ENCODE measurements at places on chromosomes 5 and 9.

DNA sequence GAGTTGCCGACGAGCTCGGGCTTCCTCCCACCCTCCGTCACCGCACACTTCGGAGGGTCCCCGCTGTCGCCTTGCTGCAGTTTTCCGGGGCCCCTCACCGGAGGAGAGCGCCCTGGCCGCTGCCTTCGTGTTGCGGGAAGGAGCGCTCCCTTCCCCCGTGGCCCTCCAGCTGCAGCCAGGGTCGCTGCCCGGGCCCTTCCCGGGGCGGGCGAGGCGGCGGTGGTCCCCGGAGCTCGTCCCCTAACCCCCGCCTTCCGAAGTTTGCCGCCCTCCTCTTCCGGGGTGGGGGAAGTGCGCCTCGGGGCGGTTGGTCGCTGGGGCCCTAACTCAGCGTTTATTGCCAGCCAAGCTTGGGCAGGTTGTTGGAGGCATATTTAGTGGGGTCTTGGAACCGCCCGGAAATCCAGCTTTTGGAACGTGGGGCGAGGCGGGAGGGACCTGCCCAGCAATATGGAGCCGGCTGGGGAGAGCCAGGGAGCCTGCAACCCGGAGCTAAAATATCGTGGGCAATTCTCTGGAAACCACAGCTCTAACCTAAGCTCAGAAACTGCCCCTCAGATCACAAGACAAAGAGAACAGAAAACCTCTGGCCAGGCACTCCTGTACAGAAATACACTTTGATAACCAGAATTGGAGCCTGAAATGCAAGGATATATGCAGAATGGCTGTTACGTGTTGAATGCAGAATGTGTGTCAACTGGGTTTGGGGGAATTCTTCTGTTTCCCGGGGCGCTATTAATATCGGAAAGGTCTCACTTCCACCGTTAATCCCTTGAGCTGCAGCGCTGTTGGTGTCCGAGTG lies 890 bp downstream of the PIK3R1 start:
- no peak for DNase-seq

DNA sequence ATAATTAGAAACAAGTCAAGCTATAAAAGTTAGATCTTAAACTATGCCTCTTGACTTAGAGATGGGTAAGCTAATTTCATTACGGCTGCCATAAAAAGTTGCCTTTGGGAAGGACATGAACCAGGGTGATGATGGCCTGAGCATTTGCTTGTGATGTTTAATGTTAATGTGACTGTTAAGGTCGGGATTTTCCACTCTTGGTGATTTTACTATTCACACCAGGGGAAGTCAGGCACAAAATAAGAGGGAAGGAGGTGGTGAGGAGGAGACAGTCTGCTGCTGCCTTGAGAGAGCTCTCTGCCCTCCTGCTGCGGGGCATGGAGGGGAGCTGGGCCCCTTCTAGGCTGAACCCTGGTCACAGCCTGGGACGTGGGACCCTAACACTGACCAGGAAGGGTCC lies 34.4 kb downstream of the AHRR start:
- no peak for DNase-seq

- DNase-seq = no peak
These were observed 30.5 kb downstream of the TLR4 start for GRCh38 chr9:117734523-117735314.

DNA sequence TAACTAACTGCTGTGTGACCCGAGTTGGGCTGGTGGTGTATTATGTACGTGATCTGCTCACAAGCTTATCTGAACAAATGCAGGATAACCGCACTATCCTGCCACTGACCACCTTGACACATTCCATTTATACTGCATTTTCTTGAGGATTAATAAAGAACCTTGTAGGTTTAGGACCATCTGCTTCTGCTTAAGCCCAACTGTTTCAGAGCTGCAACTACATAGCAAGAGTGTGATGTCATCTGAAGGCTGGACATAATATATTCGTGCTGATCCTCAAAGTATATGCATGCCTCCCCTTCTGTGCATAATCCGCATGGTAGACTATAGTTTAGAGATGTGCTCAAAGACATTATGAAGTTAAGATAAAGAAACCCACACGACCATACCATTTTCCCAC lies 435.9 kb downstream of the BNC2 start:
- DNase-seq = no peak

DNA sequence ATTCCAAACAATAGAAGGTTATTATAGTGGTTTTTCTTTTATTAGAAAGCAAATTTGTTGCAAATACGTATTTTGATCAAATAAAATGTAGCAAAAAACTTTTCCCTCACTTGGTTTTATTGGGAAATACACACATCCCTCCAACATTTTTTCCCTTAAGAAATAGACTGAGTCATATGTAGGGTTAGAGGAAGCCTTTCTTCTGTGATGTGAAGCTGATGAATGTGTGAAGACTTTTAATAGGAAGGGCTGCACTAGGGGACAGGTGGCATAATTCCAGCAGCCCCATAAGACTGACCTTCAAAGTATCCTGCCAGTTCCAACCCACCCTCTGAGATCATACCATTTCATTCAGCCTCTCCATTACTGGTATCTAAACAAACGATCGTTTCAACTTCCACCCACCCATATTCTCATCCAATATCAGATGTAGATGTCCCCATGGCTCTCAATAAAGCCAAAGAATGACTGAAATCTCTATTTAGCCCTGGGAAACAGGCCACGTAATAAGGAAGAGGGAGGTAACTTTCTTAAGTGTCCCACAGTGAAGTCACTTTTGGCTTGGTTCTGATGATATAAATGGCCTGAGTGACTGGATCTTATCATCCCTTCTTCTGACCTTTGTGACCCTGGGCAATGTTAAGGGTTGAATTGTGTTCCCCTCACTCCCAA lies 64.7 kb upstream of the LPAR1 start:
- no peak for DNase-seq

DNA sequence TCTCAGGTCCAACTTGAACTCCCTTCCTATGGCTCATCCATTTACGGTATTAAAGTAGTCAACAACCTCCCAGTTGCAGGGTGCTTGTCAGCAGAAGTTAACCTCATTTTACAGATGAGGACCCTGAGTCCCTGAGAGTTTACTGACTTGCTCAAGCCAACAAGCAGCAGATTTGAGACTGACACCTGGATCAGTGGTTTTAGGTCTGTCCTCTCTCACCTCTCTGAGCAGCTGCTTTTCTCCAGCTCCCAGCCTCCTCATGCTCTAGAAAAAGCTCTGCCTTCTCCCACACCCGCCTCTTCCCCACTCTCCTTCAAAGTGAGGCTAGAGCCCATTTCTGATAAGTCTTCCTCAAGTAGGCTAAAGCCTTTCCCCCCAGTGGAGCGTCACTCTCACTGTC lies 56.4 kb downstream of the GABBR2 start:
- no peak for DNase-seq

- DNase-seq = no peak
These were observed 199.6 kb upstream of the RGMB start for GRCh38 chr5:98573834-98574320.

DNA sequence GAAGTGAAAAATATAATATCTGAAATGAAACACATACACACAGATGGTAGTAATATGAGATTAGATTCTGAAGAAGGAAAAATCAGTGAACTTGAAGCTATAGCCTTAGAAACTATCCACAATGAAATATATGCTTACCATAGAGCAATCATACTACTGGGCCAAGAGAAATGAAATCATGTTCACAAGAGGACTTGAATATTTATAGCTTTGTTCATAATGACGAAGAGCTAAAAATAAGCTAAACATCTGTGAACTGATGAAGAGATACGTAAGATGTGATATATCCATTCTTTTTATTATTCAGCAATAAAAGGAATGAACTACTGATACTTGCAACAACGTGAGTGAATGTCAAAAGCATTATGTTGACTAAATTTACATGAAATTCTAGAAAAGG lies 92.6 kb upstream of the ALDH1B1 start:
- DNase-seq = no peak

- no peak for DNase-seq
These were observed 363.6 kb upstream of the CYLC2 start for GRCh38 chr9:102631559-102631958.

GRCh38 chr5:159098603-159099436 lies 896 bp downstream of the EBF1 start:
- DNase-seq = no peak

DNA sequence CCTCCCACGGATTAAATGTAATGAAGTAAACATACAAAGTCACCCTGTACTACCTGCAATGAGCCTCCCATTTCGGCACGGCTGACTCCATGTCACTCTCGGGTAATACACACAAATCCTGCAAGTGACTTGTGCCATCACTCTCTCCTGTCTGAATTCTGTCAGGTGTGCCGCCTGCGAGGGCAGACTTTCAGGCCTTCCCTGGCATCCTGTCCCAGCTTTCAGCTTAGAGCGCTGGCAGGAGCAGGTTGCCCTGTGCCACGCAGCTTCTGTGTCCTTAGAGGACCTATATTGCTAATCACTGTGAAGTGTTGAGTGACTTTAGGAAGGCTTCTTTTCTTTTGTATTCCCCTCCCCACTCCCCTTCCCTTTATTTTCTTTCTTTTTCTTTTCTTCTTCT lies 25.8 kb upstream of the S1PR3 start:
- DNase-seq = no peak

DNA sequence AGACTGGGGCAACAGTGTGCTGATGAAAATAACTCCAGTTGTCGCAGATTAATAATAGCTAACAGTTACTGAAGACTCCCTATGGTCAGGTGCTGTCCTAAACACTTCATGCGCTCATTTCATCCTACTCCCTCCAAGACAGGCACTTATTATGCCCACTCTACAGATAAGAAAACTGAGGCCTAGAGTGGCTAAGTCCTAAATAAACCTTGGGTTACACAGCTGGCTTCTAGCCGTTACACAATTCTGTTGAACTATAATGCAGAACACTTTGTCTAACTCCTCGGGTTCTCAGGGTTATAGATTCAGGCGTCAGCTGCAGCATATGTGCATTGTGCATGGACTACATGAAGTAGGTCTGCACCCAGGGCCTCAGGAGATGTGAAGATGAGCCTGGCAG lies 103.9 kb downstream of the DAPK1 start:
- no peak for DNase-seq

DNA sequence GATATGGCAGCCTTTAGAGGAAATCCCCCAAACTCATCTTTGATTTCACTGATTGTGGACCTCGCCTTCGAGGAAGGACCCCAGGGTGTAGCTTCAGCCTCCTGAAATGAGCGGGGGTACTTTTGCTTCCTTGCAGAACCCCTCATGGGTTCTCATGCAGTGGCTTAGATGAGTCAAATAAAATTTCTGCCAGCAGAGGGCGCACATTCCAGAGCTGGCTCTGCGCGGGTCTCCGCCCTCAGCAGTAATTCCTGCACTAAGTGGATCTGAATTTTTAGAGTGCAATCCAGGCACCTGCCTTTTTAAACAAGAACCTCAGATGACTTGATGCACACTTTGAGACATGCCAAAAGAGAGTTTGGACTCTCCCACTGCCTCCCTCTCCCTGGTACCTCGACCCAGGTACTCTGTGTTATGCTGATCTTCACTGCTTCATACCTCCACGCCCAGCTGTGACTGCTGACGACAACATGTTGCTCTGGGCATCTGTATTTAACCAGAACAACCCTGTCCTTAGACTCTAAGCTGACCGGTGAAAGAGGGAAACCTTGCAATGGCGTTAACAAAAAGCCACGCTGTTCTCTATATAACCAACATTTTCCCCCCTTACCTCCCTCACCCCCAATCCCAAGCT lies 7.3 kb downstream of the EGFLAM start:
- no peak for DNase-seq

GRCh38 chr5:148938522-148938882 lies 112.1 kb downstream of the ADRB2 start:
- no peak for DNase-seq

GRCh38 chr5:114447084-114447773 lies 85.4 kb downstream of the KCNN2 start:
- no peak for DNase-seq

Measured in nucleus accumbens (tissue), 56 donors.